ENCODE measurements at places on chromosomes 7 and 10.

DNA sequence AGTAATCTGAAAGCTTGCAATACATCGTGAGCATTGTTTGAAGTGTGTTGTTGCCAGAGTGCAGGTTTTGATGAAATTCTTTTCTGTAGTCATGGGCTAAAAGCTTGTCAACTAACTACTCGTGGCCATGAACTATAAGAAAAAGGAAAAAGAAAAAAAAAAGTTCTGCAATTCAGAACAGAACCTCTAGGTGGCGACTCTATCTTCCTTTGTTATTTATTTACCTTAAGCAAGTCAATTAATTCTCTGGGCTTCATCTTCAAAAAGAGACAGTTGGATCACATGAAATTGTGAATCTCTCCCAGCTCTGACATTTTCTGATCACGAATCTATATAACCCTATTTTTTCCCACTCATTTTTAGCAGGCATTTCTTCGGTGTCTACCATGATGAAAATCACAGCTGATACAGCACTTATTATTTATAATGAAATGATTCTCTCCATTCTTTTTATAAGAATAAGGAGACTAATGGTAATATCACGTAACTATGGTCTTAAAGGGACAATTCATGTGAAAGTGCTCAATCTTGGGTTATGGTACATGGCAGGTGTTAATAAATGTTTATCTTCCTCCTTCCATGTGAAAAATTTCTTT is 18.8 kb downstream of the TMEM196 start:
- no peak for DNase-seq

GRCh38 chr10:85648279-85648754 is 718.3 kb downstream of the GRID1 start:
- no peak for DNase-seq

GRCh38 chr7:111029141-111029572 is 61.8 kb upstream of the LRRN3 start:
- no peak for DNase-seq

DNA sequence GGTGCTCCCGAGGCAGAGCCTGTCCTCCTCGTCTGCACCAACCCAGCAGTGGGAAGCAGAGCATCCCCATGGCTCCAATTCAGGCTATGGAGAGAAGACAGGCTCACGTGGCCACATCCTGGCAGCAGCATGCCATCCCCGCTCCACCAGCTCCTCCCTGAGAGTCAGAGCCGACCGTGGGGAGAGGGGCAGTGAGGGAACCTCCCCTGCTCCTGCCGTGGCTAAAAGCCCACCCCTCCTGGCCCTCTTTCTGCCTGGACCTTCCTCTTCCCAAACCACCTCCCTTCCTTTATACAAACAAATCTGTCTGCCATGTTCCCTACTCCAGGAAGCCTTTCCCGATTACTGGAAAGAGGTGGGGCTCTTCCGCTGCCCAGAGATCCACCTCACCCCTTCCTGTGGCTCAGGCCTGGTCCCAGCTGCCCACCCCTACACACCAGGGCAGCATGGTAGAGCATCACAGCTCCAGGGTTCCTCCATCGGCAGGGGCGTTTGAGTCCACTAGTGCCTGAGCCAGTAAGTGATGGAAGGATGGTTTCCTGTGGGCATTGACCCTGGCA is 10.8 kb upstream of the AQP1 start:
- DNase-seq, result no peak

DNA sequence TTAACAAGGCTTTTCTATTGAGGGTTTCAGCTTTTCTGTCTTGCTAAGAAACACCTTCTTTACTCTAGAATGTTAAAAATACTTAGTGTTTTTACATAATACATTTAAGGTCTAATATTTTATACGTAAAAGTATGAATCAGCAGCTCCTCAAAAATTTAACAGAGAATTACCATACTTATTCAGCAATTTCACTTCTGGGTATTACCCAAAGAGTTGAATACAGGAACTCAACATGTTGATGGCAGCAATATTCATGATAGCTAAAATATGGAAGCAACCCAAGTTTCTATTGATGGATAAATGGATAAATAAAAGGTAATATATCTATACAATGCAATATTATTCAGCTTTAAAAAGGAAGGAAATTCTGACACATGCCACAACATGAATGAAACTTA is 9.7 kb upstream of the OR13A1 start:
- DNase-seq, result no peak
